Gastroesophageal sphincter (tissue), 4 donors: ENCODE measurements at places on chromosomes 12 and 14. TPM values are rescaled to one million over a fixed set of nuclear protein-coding genes. Genes with fewer than 3 reads are reported as not detected.

DNA sequence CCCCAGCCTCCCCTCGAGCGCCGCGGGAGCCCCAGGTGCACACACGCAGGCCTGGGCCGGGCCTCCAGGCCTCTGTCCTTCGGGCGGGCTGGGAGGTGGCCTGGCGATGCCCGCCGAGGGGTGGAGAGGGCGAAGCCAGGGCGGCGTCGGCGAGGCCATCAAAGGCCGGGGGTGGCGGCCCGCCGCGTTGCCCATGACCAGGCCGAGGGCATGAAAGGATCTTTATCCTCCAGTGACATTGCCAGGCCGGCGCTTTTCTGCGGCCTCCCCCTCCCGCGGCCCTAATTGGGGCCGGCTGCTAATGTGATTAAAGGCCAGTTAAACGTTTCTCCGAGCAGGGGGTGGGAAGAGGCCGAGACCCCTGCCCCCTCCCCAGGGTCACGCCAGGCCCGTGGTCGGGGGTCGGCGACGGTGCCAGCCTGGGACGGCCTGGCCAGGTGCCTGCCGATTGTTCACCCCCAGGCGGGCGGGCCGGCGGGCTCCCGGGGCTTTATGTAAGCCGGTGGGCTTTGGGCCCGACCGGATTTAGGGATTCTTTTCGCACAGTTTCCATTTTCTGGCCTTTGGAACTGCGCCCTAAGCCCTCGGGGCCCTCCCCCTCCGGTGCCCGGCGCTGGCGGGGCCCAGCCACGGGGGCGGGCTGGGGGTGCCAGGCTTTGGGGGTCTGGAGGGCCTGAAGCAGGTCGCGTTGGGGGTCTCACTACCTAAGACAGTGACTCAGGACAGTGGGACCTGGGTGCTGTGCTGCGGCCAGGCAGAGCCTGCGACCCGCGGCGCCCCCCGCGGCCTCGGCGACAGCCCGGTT, 103.2 kb upstream of the DIO3 start:
- no peak for ATAC-seq

DNA sequence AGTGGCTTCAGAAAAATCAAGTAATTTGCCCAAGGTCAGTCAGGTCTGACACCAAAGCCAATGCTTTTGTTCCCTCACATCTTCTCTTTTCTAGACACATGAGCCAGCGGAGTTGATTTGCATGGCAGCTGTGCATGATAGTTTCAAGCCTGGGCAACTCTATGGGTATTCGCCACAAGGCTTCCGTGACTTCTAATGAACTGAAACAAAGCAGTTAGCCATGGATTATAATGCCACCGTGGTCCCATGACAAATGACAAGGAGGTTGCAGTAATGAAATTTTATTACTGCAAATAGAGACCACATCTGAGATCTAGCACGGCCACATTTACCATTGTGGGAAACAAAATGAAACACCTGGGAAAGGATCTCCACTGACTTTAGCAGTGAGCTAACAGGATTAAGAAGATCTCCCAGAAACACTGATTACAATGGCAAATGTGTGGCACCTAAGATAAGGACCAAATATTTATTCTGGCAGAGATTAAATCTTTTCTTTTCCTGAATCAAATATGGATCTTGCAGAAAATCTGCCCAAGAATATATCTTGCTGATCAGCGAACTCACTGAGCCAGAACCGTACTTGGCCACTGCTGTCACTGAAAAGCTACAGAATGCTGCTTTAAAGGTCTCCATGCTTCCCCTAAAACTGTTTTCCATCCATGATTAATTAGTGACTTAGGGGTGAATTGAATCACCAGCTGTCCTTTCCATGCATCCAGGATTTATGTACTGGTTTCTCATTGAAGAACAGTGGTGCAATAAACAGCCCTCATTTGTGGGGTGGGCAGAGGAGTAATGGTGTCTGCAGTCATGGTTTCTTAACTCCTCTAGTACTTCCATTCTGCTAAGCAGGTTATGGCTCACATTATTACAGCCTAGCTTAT, 551.0 kb downstream of the DIO2 start:
- no peak for ATAC-seq

- no peak for ATAC-seq
Observed at GRCh38 chr14:94676495-94677185, 64.4 kb downstream of the SERPINA3 start.

- no peak for ATAC-seq
Observed at GRCh38 chr14:64755781-64756221, 51.6 kb downstream of the PLEKHG3 start.

DNA sequence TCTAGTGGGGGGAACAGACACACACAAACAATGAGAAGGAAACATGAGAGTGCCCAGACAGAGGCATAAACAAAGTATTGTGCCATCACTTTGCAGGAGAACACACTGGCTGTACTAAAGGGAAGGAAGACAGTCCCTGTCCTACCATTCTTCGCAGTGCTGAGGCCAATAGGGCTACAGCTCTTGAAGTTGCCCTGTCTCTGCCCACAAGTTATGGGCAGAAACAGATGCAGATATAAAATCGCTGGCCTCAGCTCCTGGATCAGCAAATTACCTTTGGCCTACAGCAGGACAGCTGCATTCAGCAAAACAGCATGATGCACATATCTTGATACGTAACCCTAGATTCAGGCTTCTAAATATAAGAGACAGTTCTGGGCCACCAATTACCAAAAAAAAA, 23.0 kb upstream of the PRKAB1 start:
- ATAC-seq, result no peak

GRCh38 chr12:13749389-13749788, 232.0 kb downstream of the GRIN2B start:
- ATAC-seq, result no peak

- ATAC-seq, result no peak
Observed at GRCh38 chr14:100421756-100422470, 98.8 kb downstream of the SLC25A47 start.

GRCh38 chr12:34345801-34346200, 323.5 kb downstream of the ALG10 start:
- no peak for ATAC-seq

DNA sequence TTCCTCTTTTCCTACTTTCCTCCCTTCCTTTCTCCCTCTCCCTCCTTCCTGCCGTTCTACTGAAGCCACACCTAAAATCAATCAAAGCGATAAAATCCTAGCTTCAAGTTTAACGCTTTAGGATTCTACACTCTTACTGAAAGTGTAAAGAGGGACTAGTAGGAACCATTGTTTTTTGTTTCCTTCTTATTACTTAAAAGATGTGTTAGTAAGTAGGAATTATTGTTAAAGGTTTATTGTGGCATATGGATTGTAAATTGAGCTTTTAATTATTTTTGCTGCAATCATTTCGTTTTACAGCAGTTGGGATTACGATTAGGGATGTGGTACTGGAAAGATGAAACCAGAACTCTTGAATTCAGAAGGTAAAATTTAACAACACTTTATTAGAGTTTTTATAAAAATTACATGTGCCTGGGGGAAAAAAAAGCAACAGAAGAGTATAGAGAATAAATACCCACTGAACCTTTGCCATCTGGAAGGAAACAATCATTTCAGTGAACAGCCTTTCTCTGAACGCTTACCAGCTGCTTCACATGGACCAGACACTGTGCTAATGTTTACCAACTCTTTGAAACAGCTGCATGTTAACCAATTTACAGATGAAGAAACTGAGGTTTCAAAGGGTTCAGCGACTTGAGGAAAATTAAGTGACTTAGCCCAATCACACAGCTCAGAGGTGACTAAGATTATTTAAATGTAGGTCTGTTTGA, 1.0 kb downstream of the PPP1R36 start:
- no peak for ATAC-seq

GRCh38 chr12:1993341-1993740, 10.9 kb downstream of the DCP1B start:
- ATAC-seq, result no peak

DNA sequence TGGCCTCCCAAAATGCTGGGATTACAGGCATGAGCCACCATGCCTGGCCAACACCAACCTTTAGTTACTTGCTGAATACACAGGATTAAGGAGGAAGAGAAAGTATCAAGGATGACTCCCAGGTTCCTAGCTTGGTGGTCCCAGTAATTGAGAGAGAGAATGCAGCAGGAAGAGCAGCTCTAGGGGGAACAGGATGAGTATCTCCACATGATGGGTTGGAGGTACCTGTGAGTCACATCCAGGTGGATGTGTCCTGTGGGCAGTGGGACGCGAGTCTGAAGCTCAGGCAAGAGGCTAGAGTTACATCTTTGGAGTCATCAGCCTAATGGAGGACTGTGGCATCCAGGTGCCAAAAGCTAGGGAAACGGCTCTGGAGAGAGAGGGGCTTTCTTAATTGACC, 47.1 kb downstream of the MDM2 start:
- no peak for ATAC-seq

- no peak for ATAC-seq
Observed at GRCh38 chr12:124756760-124757159, 106.9 kb downstream of the SCARB1 start.

GRCh38 chr14:90615517-90616060, 200.6 kb downstream of the TTC7B start:
- no peak for ATAC-seq

DNA sequence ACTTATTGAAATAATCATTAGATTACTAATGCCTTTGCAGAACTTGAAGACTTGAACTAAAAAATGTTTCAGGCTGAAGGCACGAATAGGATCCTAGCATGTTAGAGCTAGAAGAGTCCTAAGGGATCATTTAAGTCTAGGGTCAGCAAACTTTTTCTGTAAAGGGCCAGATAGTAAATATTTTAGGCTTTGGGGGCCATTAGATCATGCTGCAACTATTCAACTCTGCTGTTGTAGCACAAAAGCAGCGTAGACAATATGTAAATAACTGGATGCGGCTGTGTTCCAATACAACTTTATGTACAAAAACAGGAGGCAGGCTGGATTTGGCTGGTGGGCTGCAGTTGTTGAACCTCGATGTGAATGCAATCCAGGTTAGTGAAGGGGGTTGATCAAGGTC, 221.7 kb downstream of the ATP23 start:
- no peak for ATAC-seq

- no peak for ATAC-seq
Observed at GRCh38 chr14:77265561-77266335, 5.3 kb downstream of the NGB start.

Gene GALNT6
- total RNA-seq, result 3.5 TPM

GRCh38 chr12:18139989-18140596, 50.1 kb upstream of the RERGL start:
- ATAC-seq, result no peak

Gene SCNN1A
- total RNA-seq, result 19.9 TPM

DNA sequence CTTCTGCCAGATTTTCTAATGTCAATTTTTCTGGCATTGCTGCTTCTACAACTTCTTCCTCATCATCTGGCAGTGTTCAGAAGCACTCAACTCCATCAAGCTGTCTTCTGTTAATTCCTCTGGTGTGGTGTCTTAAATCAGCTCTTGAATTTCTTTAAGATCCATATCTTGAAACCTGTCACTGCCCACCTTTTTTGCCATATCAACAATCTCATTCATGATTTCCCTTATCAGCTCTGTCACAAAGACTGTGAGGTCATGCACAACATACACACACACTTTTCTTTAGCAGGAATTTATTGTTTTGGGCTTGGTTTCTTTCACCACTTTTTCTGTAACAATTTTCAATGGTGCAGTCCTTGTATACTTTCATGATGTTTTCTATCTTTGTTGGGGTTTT, 7.2 kb downstream of the THAP2 start:
- ATAC-seq, result no peak

Gene GPR132
- 3.2 TPM for total RNA-seq

- no peak for ATAC-seq
Observed at GRCh38 chr14:92215579-92215978, 93.8 kb downstream of the CPSF2 start.

- ATAC-seq, result no peak
Observed at GRCh38 chr12:45849289-45849688, 119.8 kb downstream of the ARID2 start.

DNA sequence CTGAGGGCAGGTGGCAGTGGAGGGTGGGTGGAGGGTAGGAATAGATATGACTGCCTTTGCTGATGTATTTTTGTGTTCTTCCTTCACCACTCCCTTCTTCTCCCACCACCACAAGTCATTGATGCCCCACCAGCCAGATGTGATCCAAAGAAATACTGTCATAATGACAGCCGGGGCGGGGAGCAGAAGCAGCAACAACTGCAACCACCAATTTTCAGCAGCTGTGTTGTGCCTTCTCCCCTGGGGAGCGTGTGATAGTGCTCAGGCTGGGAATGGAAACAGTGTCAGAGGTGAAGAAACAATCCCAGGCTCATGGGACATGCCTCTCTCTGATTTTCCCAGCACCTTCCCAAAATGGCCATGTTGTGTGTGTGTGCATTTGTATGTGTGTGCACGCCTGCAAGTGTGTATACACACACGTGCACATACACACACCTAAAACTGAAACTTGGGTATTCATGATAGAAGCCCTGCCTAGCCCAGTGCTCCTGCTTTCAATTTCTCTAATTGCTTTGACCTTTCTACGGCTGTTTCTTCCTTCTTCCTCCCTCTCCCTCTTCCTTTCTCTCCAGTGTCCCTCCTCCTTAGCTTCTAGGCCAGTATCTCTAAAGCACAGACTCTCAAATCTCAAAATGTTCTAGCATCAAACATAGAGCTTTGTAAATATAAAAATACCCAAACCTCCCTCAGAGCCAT, 299.2 kb upstream of the FKBP4 start:
- no peak for ATAC-seq

DNA sequence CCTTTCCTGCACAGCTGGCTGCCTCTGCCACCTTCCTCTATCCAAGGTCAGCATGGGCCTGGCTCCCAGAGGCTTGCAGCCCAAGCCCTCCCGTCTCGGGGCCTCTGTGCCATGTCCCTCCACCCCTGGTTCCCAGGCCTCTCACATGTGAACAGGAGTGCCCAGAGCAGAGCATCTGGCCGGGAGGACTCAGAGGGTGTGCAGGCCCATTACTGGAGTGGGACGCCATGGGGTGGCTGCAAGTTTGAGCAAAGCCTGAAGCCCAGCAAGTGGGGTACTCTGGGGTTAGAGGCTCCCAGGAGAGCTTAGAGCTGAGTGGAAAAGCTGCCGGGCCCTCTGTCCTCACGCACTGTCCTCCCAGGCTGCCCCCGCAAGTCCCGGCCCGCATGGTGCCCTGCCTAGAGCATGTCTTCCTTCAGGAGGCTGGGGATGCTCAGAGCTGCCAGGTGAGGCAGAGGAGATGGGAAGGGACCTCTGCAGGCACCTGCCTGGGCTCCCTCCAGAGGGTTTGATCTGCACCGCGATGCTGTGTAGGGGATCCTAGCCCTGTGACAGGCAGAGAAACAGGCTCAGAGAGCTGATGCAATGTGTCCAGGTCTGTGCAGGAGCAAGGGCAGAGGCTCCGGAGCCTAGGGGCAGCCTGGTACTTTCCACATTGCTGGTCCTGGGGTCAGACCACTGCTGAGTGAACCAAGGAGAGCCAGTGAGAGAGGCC, 39.8 kb downstream of the DIO3 start:
- ATAC-seq, result no peak
